NCI-H774 (cell line): ENCODE measurements at places on chromosomes 7 and 10.

DNA sequence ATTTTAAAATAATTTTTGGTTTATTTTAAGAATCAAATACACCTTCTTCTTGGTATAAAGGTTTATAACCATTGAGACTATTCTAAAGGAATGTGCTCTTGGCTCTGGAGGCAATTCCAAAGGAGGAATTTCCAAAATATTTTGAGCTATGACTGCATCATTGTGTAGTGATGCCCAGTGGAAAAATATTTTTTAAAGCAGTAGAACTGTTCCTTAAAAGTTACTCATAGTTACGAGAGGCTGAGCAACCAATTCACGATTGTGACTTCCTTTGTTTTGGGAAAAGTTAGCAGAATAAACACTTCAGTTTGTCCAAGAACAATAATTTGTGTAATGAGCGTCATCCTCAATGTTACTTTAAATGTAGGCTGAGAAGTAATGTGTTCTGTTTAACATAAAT lies 233.6 kb downstream of the BAMBI start:
- no peak for DNase-seq

- no peak for DNase-seq
These were observed 17.8 kb upstream of the LCOR start for GRCh38 chr10:96814264-96814663.

DNA sequence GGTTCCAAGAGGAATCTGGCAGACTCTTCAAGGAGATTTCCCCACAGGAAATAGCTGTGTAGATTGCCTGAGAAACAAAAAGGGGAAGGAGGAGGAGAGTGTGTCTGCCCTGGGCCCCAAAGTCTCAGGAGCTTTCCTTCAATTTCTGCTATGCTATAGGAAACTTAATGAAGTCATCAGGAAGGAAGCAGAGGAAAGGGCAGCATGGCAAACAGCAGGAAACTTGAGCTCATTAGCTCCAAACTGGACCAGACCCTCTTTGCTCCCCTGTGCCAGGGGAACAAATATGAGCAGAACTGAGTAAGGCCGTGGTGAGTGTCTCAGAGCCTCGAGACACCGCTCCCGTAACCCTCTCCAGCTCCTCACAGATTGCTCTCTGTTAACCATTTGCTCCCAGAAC lies 4.8 kb upstream of the KCNIP2 start:
- no peak for DNase-seq

DNA sequence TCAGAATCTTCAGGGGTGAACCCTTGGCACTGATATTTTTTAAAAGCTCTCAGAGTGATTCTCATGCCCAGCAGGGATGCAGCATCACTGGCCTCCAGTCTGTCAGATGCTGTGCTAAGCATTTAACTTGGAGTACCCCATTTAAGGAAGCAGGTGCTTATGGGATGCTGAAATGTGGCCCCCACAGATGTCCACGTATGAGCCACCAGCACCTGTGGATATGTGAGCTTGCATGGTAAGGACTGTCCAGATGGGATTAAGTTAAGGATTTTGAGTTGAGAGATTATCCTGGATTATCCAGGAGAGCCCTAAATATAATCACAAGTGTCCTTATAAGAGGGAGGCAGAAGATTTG lies 17.7 kb downstream of the CHST3 start:
- no peak for DNase-seq

DNA sequence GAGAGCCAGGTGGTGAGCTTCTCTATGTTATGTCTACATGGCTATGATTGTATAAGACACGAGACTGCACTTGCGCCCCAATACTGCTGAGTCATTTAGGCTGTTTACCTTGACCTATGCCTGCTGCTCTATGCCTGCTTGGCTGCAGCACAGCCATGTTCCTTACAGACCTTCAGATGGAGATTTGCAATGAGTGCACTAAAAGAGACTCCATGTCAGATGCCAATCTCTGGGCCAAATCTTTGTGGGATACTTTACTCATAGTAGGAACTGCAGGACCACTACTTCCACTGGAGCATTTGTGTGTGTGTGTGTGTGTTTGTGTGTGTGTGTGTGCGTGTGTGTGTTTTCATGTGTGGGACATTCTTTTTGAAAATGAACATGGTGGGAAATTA lies 50.0 kb upstream of the KMT2E start:
- no peak for DNase-seq

- no peak for DNase-seq
These were observed 99.3 kb downstream of the PPP1R17 start for GRCh38 chr7:31786326-31786725.

DNA sequence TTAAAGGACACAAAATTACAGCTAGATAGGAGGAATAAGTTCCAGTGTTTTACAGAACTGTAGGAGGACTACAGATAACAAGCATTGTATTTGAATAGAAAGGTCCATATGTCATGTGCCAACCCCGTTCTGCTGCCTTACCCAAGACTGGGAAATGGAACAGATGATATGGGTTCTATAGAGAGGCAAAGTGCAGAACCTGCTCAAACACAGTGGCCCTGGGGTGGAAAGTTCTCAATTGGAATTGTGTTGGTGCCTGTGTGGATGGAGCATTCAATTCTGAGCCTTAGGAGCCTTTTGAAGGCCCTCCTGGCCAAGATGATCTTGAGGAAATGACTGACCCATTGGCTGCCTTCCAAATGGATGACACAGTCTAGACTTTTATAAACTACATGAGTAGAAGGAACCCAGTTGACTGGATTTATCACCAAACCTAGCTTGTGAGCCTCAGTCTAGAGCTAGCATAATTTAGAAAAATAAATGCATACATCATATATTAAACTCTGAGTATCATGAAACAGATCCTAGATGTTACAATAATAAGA lies 4.1 kb upstream of the PRSS1 start:
- DNase-seq = no peak

GRCh38 chr10:126481181-126481580 lies 92.9 kb upstream of the ADAM12 start:
- DNase-seq = no peak

DNA sequence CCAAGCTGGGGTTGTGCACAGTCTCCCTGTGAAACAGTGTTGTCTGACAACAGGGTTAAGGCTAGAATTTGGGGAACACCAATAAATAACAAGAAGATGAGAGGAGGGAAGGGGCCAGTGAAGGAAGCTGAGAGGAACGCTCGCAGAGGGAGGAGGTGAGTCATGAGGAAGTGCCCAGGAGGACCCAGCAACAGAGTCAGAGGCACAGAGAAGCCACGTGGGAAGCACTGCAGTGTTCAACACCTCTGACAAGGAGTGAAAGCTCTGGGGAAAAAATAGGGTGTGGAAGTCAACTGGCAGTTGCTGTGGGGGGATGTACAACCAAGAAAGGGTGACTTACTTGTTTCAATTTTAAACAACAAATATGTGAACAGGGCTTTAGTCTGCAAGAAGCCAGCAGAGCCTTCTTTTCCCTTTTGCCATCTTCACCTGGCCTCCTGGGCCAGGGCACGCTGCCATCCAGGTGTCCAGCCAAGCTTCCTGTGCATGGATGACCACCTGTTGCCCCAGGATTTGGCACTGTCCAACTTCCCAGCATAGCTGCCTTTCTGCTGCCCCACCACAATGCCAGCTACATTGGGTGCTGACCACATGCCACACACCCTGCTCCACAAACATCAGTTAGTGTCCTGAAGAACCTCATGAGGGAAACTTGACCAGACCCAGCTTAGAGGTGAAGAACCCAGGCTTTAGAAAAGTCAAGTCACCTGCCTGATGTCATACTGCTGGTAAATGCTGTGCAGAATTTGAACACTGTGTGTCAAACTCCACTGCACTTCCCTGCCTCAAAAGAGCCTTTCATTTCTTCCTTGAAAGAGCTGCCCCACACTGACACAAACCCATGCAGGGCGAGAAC lies 69.6 kb downstream of the ATXN7L1 start:
- no peak for DNase-seq

GRCh38 chr10:118520116-118520742 lies 75.2 kb downstream of the PRLHR start:
- no peak for DNase-seq

GRCh38 chr10:128540128-128540762 lies 414.0 kb upstream of the MKI67 start:
- no peak for DNase-seq

GRCh38 chr10:68489919-68490318 lies 18.1 kb upstream of the DNA2 start:
- DNase-seq = no peak

GRCh38 chr7:34298492-34299013 lies 359.5 kb upstream of the NPSR1 start:
- DNase-seq = no peak

- no peak for DNase-seq
These were observed 11.1 kb downstream of the LRRC4 start for GRCh38 chr7:128020159-128020558.

- DNase-seq = no peak
These were observed 23.5 kb downstream of the STN1 start for GRCh38 chr10:103894441-103894864.

GRCh38 chr7:79459381-79459780 lies 5.9 kb upstream of the MAGI2 start:
- no peak for DNase-seq

DNA sequence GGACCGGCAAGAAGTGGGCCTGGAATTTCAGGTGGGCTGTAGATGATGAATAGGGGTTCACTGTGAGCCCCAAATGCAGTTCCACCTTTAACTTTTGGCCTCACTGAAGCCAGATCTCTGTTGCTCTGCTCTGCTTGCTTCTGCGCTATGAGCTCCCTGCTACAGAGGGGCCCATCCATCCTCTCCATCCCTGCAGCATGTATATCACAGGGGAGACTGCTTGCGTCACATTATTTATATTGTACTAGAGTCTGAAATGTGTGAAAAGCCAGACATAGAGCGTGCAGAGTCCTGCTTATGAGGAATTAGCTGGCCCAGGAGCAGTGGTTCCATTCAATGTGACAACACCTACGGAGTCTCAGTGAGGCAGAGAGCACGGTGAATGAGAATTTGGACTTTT lies 69.9 kb downstream of the AOAH start:
- no peak for DNase-seq

GRCh38 chr10:29495366-29495765 lies 139.4 kb downstream of the SVIL start:
- DNase-seq = no peak

- DNase-seq = no peak
These were observed 151.9 kb downstream of the NEURL1 start for GRCh38 chr10:103645141-103646054.

DNA sequence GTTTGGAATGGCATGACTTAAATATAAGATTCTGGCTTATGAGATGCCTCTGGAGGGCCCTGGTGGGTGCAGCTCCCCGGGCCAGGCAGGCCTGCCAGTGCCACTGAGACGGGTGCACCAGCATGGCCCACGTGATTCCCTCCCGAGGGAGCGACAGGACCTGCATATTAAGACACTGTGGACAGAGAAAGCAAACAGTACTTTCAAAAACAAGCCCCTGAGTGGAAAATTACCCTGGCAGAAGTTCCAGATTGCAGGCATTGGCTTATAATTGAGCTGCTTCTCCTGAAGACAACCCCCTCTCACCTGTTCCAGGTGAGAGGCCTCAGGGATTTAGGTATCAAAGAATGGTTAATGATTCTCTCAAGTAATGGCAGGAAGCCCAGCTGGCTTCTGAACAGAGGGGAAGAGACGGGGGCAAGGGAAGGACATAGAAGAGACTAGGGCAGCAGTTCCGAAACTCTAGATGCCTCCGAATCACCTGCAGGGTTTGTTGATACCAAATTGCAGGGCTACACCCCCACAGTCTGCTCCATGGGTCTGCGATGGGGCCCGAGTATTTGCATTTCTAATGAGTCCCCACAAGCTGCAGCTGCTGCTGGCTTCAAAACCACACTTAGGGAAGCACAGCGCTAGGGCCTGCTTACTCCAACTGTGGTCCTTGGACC lies 66.0 kb upstream of the DOCK1 start:
- peak; percentile 29 for DNase-seq

- no peak for DNase-seq
These were observed 33.3 kb downstream of the DDC start for GRCh38 chr7:50531928-50532327.

DNA sequence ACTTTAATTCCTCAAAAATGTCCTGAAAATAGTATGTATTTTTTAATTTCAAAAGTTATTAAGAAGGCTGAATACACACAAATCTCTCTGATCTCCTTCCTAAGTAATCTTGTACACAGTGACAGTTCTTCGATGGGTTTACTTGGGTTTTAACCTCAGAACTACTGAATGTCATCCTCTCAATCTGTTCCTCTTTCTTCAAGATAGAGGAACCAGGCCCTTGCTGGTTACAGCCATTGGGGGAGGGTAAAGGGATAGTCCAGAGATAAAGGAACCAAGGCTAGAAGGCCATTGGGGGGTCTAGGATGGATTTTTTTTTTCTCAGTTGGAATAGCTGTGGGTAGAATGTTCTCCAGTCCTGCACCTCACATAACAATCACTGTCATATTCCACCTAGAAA lies 224.9 kb downstream of the SKIDA1 start:
- no peak for DNase-seq

- DNase-seq = no peak
These were observed 4.9 kb upstream of the ZMIZ1 start for GRCh38 chr10:79063661-79064492.

DNA sequence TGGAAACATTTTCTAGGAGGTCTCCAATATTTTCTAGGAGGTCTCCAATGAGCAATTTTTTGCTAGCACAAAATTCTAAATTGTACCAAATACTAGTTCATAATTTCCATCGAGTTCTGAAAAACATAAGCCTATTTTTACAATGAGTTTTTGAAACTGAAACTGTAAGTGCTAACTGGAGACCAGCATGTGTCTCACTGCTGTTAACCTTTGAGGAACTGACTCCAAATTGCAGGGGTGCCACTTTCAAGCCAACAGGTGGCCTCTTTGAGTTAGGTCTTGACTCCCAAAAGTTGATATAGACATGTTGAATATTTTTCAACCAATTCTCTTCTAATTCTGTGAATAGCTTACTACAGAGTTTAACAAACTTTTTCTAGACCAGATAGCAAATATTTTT lies 58.8 kb downstream of the CAV1 start:
- no peak for DNase-seq

- DNase-seq = no peak
These were observed 239.5 kb upstream of the FOXP2 start for GRCh38 chr7:114175125-114175524.

GRCh38 chr10:25261558-25261957 lies 86.8 kb downstream of the GPR158 start:
- DNase-seq = peak; percentile 92

- DNase-seq = no peak
These were observed 108.4 kb upstream of the BTBD16 start for GRCh38 chr10:122162671-122163173.

- DNase-seq = no peak
These were observed 154.7 kb downstream of the RNLS start for GRCh38 chr10:88428442-88428841.
